ENCODE measurements at places on chromosomes 3 and 15.

GRCh38 chr3:29926378-29926777, 645.5 kb downstream of the RBMS3 start:
- DNase-seq, result peak; percentile 8

DNA sequence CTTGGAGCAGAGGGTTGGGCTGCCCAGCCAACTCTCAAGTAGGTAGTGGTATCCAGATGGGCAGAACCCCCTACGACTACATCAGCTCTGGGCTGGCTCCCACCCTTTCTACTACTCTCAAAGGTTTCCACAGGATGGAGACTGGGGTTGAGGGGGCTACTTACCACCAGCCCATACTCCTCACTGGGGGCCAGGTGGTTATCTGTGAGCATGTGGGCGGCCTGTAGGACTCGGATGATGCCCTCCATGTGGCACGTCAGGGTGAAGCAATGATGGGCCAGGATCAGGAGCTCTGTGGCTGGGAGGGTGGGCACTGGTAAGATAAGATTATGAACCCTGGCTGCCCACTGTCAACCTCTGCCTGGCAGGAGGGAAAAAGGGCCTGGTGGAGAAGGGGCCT, 33.4 kb downstream of the EIF3J start:
- no peak for DNase-seq

- DNase-seq, result no peak
These were observed 184.4 kb upstream of the UMPS start for GRCh38 chr3:124545891-124546290.

DNA sequence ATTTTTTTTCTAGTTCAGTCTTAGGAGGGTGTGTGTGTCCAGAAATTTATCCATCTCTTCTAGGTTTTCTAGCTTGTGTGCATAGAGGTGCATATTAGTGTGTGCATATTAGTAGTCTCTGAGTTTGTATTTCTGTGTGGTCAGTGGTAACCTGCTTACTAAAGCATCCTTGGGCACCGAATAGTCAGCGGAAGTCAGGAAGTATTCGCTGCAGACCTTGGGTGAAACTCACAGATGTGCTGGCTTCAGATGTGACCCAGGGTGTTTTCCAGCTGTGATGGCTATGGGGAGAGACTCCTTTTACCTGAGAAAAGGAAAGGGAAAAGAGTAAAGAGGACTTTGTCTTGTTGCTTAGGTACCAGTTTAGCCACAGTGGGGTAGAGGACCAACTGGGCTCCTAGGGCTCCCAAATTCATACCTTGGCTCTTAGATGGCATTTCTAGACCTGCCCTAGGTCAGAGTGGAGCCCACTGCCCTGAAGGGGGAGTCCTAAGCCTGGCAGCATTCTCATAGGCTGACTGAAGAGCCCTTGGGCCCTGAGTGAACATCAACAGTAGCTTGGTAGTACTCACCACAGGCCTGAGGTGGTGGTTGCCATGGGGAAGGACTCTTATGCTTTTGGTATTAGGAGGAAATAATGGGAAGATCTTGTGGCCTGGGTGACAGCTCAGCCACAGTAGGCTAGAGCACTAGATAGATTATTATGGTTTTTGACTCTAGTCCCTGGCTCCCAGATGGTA, 286.0 kb upstream of the ZPLD1 start:
- no peak for DNase-seq

- no peak for DNase-seq
These were observed 186.1 kb downstream of the FMN1 start for GRCh38 chr15:33008284-33008995.

GRCh38 chr3:131704098-131704497, 201.3 kb upstream of the MRPL3 start:
- no peak for DNase-seq

DNA sequence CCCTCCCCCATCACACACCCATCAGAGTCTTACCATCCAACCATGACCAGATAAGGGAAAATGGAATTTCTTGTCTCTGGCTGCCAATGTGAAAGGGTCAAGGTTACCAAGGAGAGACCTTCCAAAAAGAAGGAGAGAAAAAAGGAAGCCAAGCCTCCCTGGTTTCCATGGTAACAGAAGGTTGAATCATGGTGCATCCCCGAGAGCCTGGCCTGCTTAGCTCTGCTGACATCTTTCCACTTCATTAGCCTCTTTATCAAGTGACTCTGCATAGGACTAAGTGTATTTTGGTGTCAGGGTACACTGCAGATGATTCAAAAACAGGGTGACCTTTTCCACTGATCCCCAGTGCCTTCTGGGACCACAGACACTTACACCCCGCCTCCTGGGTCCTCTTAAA, 225.7 kb upstream of the PPP2R3A start:
- DNase-seq, result no peak

DNA sequence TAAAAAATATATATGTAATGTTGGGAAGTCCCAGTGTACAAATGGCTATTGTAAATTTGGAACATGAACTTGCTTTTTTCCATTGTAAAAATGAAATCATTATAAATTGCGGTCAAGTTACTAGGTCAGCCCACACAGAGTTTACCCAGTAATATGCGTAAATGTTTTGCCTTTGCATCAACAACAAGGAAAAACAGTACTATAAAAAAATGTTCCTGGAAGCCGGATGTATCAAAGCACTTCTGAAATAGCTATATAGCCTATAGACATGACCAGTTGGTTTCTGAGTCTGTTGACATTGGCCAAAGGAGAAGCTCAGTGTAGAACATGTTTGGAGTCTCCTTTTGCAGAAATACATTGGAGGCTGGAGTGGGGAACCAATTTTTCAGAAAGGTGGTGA, 23.2 kb downstream of the CTNNB1 start:
- DNase-seq, result no peak

DNA sequence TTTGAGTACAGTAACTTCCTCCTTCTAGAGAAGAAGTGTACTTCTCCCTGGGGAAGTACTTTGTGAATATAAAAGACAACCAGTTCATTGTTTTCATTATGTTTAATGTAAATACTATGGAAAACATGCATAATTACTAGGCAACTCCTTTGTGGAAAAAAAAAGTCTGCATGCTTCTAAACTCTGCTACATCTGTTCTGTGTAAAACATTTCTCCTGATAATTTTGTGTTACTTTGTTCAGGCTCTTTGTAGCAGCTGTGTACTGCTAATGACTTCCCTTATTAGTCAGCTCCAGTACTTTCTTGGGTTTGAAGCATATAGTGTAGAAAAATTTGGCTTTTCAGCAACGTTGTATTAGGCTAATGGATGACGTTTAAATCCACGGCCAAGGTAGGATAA, 111.6 kb downstream of the FEZF2 start:
- no peak for DNase-seq

Measured in OCI-M1 (cell line).